ENCODE measurements at places on chromosomes 6 and 20.

GRCh38 chr6:14765106-14765505 lies 480.8 kb upstream of the JARID2 start:
- DNase-seq: no peak

- DNase-seq: no peak
Observed at GRCh38 chr6:69232008-69232407, 564.8 kb downstream of the LMBRD1 start.

- no peak for DNase-seq
Observed at GRCh38 chr6:50925981-50926380, 107.3 kb downstream of the TFAP2B start.

GRCh38 chr6:119234457-119234856 lies 115.1 kb downstream of the MAN1A1 start:
- no peak for DNase-seq
